SJSA1 (cell line): ENCODE measurements at places on chromosomes 16 and 17. TPM values are rescaled to one million over a fixed set of nuclear protein-coding genes. Genes with fewer than 3 reads are reported as not detected.
A peak's percentile ranks its signal among the peaks of the same experiment; 100 is the strongest.

DNA sequence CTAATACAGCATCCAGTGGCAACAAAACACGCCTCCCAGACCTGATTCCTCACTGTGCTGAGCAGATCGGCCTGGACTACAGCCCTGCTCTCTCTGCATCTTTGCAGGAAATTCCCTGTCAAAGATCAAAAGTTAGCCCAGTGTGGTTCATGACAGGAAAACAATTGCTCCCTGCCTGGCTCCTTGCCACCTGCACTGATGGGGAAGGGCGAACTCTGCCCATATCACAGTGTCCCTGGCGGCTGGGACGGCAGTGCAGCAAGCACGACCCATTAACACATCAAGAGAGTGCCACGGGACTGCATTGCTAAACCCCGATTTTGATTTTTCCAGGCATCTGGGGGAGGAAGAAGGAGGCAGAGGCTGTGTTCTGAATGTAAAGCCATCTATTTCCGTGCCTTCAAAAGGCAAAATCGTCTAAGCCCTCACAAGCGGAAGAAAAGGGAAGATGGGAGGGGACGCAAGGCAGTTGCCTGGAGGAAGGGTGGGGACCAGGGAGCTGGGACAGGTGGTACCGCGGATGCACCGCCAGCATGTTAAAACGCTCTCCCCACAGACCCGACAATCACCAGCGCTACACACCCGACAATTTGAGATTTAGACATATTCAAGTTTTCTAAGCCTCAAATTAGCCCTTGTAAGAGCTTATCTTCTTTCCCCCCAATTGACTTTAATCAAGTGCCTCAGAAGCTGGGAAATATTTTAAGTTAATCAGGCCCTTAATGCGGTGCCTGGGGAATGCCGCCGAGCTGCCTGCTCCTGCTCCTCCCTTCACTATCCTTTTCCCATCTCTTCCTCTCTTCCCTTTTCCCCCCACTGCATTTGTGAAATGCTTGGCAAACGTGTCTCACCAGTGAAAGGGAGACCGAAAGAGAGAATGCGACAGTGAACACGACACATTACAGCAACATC, 238.8 kb upstream of the CDH5 start:
- DNase-seq = no peak

Gene ABCC12
- 0.03 TPM in 1 of 2 replicates, not detected in the other for total RNA-seq

DNA sequence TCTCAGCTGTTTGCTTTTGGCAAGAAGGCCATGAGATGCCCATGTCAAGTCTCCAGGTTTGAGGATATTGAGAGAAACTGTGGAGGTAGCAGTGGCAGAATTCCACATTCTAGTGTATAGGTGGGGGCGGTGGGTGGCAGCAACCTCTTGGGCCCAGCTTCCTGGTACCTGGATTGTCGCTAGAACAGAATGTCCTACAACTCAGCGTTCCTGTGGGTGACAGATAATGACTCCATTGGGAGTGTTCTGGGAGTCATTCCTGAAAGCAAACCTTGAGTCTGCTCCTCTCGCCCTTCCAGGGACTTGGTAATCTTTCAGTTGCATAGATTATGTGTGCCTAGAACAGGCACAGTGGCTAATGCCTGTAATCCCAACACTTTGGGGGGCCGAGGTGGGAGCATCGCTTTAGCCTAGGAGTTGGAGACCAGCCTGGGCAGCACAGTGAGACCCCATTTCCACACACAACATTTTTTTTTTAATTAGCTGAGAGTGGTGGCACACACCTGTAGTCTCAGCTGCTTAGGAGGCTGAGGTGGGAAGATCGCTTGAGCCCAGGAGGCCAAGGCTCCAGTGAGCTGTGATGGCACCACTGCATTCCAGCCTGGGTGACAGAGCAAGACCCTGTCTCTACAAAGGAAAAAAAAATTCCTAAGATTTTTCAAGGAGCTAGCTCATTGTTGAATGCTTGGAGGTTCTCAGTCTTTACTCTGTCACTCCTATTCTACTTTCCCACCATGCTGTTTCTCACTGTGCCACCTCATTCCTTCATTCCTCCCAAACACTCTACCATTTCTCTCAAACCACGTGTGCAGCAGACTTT, 37.9 kb upstream of the METTL16 start:
- peak; percentile 2 for DNase-seq

- DNase-seq = no peak
Observed at GRCh38 chr16:88014954-88015805, 63.9 kb downstream of the BANP start.

DNA sequence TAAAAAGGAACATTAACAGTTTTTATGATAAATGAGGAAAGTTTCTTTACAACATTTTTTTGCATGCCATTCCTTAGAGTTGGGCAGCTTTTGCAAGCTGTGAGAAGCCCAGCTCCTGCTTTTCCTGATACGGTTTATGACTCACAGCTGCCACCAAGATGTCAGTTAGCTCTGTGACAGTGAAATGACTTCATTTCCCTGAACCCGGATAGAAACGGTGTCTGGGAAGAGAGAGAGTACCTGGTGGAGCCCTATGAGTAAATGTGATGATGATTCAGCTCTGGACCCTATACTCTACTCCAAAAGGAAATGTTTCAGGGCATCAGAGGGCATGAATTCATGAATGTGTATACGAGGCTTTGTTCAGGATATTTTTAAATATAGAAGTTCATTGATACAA, 366.3 kb upstream of the HSBP1 start:
- DNase-seq = peak; percentile 6
